ENCODE measurements at places on chromosomes 6 and 20.

DNA sequence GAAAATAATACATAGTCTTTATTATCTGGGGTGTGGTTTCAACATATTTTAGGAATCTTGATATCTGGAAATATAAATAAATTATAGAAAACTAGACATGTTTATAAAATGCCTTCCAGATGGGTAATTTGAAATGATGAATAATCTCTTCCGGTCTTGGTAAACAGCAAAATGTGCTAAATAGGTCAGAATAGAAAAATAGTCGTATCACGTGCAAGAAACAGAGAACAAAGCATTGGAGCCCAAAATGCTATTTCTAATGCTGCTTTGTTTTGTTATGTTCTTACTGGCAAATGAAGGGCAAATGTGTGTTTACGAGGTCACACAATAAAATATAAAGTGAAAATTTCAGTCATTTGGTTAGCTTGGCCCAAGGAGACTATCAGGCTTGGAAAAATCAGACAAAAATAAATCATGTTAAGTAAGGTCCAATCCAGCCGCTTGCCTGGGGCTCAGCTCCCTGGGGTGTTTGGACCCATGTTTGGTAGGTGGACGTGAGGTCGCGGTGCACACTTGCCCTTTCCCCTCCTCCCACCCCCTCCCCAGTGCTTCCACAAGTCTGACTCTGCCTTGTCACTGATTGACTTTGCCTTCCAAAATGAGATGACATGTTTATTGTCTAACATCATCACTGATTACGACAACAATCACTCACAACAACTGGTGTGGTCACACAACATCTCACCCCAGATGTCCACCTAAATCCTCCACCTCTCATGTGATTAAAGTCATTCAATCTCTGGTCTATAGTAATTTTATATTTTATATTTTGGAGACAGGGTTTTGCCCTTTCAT, 56.0 kb downstream of the RIN2 start:
- no peak for DNase-seq

- DNase-seq, result no peak
Measured at GRCh38 chr6:31794294-31794865, 1.2 kb downstream of the VARS1 start.

DNA sequence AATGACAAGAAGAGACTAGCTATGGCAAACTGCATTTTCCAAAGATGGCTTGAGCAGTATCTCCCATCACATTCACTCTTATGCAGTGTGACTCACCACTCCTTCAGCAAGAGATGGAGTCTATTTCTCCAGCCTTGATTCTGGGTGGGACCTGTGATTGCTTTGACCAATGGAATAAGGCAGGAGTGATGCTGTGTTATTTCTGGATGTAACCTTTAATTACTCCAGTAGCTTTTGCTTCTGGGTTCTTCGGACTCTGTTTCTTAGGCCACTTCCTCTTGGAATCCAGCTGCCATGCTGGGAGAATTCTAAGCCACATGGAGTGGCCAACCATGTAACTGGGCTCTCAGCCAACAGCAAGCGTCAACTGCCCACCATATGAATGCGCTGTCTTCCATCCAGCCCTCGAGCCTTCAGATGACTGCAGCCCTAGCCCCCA, 50.7 kb downstream of the TGM2 start:
- no peak for DNase-seq

DNA sequence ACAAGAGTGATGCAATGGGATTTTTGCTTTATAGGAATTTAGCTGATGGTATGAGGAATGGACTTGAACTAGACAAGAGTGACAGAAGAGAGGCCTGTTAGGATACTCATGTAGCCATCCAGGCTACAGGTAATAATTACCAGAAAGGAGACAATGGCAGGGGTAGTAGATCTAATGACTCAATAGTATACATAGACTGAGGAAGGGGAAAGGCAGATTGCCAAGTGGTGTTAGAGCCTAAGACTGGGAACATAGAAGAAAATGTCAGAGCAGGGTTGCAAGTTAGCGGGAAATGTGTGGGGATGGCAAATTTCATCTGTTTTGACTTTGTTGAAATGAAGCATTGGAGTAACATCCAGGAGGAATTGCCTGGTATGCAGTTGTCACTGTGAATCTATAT, 295.6 kb downstream of the UTRN start:
- DNase-seq, result no peak

GRCh38 chr6:167306401-167306998, 15.4 kb downstream of the UNC93A start:
- DNase-seq, result no peak

DNA sequence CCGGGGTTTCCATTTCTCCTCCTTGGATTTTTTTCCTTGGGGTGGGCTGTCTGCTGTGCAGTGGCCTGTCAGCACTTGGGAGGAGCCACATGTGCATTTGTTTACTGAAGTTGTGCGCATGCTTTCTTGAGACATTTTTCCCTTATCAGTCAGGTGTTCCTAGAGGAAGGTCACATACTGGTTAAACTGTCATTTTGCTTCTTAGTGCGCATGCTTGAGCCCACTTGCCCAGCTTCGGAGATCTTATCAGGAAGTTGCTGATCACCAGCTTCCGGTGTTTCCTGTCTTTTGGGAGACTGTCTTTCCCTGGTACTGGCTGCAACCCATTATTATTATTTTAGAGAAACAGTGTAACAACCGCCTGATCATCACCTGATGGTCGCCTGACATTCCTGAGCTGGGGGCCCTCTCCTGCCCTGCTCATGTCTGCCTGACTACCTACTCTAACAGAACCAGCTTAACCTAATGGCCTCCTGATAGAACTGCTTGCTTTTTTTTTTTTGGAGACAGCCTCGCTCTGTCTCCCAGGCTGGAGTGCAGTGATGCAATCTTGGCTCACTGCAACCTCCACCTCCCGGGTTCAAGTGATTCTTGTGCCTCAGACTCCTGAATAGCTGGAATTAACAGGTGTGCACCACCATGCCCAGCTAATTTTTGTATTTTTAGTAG, 378 bp upstream of the ERVFRD-1 start:
- DNase-seq, result no peak

- no peak for DNase-seq
Measured at GRCh38 chr6:20811109-20811761, 277.0 kb downstream of the CDKAL1 start.

DNA sequence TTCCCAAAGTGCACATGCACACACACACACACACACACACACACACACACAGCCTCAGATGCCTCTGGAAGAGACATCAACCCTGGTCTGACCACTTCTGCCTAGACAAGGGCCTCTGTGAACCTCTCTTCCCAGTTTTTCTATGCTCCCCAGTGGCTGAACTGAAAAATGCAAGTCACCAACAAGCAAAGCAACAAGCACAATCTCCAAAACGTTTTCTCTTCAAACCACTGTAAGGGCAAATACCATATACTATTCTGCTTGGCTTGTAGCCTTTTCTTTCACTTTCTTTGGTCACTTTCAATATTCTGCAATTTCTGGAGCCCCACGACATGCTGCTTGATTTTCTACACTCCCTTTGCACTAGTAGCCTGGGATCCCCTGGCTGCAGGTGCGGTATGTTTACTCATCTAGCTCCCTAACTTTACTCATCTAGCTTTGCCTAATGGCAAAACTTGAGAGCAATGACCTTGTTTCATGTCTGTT, 121.4 kb upstream of the DST start:
- no peak for DNase-seq

DNA sequence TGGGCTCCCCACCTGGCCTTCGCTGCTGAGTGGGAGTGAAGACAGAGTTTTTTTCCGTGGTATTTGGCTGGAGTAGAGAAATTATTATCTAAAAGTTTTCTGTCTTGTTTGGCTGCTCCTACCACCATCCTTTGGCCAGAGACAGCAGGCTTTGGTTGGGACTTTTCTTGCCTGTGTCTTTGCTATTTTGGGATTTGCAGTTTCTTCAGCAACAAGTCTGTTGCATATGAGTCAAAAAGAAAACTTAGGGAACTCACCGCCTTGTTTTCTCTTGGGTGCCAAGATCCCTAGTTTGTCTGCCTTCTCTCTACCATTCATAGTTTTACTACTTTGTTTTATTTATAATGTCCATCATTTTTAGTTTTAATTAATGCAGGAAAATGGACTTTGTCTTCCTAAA, 683.8 kb downstream of the DOK5 start:
- DNase-seq, result no peak

DNA sequence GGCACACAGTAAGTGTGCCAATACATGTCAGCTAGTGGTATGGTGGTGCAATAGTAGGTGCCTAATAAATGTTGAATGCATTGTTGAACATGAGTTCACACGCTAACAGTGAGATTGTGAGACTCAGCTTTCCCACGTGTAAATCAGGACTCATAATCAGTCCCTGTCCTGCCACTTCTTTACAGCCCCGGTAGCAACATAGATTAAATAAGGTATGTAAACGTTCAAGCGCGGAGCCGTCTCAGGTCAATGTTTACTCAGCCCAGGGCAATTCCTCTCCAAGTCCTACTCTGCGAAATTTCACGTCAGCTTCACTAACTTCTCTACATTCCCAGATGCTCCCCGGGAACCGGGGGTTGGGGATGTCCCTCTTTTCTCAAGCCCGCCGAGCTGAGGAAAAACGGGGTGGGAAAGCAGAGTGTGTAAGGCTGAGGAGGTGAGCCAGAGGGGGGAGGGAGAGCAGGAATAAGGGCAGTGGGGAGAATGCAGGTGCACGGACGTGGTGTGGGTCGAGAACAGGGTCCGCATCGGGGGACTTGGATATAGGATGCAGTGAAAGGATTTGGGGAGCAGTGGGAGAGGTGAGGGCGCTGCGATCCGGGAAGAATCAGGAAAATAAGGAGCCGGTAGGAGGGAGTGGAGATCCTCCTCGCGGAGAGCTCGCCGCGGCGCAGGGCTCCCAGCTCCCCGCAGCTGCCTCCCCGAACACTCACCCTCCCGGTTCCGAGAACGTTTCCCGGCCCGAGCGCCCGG, 544 bp upstream of the TP53INP2 start:
- DNase-seq, result no peak

- no peak for DNase-seq
Measured at GRCh38 chr6:37482606-37483251, 17.0 kb downstream of the CCDC167 start.

DNA sequence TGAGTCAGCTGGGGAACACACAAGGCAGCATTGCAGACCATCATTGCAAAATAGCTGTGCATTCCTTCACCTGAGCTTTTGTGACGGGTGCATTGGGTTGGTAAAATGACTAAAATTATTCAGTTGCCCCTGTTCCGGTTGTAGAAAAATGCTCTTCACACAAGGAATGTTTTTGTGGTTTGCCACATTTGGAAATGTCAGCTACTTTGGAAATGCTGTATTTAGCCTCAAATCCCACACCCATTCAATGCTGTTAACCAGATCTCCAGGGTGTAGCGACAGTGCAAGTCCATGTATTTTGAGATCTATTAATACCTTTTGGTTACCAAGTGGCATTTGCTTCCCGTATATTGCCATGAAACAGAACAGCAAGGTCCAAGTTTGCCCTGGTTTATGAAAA, 201.2 kb downstream of the FOXA2 start:
- DNase-seq, result no peak
